ENCODE measurements at places on chromosomes 2 and 18.

- DNase-seq, result no peak
Observed at GRCh38 chr18:63022429-63023022, 297.0 kb downstream of the BCL2 start.

DNA sequence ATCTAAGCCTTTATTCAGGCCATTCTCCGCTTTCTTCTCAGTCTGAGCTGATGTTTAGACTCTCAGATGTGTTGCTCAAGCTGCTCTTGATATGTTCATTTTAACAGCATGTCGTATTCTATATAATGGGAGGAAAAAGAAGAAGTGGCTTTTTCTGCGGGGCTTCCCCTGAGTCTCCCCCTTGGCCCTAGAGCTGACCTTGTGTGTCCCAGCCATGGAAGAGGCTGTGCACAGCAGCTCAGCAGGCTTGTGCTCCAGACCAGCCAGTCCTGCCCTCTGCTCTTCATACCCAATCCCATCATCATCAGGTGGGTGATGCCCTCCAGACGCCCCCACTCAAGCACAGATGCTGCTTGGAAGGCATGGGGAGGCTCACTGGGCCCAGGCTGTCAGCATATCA is 155.1 kb upstream of the CELF4 start:
- no peak for DNase-seq

- no peak for DNase-seq
Observed at GRCh38 chr2:114031605-114032505, 142.0 kb downstream of the ACTR3 start.

DNA sequence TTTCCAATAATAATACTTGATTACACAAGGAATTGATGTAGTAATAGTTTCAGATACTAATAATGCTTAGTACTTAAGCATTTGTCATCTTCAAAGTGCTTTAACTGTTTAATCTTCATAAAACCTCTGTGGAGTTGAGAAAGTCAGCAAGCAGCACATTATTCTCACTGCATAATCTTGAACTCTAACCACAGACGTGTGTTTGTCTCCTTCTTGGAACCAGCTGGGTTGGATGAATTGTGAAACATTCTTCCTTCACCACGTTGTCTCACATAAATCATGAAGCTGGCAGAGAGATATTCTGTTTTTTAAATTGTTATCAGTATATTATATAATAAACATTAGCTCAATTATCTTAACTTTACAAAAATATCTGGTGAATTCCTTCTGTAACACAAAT is 55.1 kb upstream of the LDAH start:
- no peak for DNase-seq

DNA sequence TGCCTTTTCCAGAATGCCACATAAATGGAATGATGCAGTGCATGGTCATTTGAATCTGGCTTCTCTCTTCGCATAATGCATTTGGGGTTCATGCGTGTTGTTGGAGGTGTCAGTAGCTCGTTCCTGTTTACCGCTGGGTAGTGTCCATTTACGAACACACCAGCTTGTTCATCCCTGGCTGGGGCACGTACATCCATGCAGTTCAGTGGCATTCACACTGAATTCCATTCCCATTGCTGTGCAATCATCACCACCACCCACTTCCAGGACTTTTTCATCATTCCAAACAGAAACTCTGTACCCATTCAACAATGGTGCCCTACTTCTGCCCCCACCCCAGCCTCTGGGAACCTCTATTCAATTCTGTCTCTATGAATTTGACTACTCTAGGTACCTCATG is 14.7 kb upstream of the CIDEA start:
- no peak for DNase-seq

DNA sequence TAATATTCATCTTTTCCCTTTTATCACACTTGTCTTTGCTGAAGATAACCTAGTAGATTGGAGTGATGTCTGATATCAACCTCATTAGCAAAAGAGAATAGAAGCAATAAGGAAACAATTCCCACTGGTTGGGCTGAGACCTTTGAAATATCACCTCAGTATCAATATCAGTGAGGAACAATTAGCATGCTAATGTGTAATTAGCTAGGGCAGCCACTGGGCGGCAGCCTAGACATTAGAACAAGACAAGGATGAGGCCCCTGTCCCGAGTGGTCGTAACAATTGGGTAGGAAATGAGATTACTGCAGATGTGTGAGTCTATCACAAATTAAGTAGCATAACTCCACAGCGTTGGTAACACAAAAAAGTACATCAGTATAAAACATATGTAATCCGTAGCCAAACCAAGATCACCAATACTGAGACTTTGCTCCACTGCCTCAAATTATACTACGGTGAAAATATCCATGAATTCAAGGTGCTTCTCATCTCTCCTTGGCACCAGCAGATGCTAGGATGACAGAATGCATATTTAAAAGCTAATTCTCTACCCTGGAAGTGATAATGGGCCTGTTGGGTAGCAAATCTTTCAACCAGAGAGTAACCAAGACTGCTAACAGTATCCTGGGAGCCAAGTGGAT is 99.1 kb downstream of the ALPK2 start:
- peak; percentile 50 for DNase-seq

GRCh38 chr2:120969613-120970355 is 234.1 kb downstream of the GLI2 start:
- no peak for DNase-seq

DNA sequence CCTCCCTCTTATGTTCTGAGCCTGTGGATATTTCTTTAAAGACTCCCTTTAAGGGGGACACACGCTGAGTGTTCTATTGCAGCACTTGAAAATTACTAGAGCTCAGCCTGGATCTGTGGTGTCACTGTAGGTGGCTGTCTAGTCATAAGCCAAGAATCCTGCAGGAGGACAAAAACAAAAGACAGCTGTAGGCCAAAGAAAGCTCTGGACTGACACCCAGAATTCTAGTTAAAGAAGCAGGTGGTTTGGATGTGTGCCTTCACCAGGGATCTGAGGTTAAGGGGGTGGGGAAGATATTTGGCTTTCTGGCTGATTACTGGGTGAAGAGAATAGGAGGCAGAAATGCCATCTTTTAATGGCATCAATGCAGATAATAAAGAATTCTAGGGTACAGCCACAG is 842.5 kb upstream of the NXPH2 start:
- DNase-seq, result no peak

DNA sequence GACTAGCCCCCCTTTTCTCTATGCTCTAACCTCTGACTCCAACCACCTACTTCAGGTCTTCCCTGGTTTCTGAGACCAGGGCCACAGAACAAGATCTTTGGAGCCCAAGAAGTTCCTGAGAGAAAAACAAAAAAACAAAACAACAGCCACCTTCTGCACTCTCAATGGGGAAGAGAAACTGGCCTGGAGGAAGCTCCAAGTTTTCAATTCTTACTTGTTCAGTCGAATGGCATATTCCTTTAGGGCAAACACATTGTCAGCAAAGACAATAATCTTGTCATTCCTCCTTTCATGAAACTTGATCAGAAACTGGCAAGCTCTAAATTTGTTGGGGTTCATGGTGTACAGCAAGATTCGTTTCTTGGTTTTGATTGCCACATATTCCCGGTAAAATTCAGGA is 15.0 kb downstream of the ERCC3 start:
- no peak for DNase-seq

DNA sequence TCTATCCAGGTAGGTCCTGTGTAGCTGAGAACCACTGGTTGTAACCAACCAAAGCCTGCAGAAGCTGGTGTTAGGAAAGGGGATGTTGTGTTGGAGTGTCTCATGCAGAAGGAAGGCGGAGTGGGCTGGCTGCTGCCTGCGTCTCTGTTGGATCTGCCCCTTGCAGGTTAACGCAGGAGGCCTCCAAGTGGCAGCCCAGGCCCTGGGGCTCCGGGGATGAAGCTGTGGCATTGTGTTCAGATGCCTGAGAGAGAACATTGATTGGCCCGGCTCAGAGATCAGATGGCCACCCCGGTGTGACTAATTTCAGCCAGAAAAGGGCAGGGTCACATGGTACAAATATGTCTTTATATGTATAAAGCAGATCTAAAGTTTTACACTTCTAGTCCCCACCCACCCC is 216.0 kb downstream of the GLI2 start:
- no peak for DNase-seq

DNA sequence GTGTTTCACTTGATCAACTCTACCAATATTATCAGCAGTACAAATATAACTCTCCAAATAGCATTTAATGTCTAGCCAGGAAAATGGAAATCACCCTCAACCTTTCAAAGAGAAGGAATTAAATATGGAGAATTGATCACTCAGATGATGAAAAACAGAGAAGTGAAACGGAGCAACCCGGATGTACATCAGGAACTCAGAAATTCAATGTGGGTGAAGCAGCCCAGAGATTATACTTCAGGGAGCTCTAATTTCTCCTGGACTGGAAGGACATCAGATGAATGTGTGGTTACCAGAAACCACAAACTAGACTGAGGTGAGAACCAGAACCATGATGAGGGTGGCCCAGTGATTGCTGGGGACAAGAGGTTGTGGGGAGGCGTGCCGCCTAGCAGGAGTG is 35.5 kb upstream of the COBLL1 start:
- no peak for DNase-seq

- no peak for DNase-seq
Observed at GRCh38 chr18:46892842-46893241, 24.5 kb downstream of the PIAS2 start.

GRCh38 chr2:143719406-143719805 is 590.2 kb downstream of the ARHGAP15 start:
- DNase-seq, result no peak

- no peak for DNase-seq
Observed at GRCh38 chr2:71609958-71610357, 156.6 kb downstream of the DYSF start.

DNA sequence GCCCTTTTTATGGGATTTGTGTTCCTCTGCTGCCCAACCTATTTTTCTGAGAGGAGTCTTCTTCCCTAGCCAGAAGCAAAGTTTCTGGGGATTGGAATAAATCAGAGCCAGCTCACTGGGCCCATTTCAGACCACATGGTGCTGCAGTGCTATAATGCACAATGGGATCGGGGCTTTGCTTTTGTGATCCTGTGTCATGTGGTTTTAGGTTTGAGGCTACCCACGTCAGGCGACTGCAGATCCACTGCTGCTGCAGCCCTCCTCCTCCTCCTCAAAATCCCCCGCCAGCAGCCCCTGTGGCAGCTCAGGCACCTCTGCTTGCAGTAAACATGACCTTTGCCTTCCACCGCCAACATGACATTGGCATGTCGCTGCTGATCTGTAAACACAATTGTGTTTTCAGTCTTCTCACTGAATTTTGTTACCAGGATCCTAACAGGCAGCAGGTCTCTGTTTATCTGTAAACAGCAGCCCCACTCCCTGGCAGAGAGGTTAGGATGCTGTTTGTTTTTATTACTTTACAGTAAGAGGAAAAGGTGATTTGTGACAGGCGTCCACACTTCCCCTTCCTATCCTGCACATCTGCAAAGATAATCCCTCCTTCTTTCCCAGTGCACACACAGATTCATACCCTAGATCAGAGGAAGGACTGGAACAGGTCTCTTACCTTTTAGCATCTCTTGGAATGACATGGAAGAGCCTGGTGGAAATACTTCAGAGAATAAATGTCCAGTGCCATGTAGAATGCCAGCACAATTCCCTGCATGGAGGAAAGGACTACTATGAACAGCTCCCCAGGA is 130.8 kb downstream of the FOXI3 start:
- DNase-seq, result no peak

DNA sequence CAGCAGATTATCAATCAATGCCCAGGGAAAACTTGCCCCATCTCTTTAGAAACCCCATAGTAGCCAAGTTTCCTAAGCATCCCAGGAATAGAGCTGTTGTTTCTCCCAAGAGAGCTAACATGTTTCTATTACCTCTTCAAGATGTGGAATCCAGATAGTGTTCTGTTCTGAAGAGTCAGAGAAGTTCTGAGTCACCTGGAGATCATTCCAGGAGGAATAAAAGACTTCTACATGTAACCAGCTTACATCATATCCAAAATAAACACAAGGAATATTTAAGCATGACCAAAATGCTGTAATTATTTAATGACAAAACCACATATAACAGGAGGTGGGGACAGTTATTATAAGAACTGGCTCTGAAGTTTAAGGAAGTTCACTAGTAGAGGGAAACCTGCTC is 51.0 kb upstream of the GORASP2 start:
- no peak for DNase-seq

GRCh38 chr2:227450311-227450841 is 21.6 kb upstream of the AGFG1 start:
- no peak for DNase-seq

DNA sequence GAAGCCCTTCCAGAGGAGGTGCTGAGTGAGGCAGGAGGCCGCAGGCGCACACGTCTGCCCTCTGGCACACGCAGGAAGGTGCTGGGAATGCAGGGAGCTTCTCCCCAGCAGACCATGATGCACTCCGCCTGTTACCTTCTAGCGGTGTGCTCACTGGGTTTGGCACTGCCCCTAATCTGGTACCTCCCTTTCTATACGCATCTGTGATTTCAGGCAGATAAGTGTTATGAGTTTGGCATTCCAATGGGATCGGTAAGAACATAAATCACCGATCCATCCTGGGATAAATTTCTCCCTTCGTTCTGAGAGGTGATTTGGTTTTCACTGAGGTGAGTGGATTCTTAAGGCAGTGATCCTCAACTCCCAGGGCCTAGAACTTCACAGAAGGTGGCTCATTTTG is 34.6 kb downstream of the ODC1 start:
- DNase-seq, result no peak

- DNase-seq, result no peak
Observed at GRCh38 chr18:11800566-11801334, 50.5 kb upstream of the CHMP1B start.

DNA sequence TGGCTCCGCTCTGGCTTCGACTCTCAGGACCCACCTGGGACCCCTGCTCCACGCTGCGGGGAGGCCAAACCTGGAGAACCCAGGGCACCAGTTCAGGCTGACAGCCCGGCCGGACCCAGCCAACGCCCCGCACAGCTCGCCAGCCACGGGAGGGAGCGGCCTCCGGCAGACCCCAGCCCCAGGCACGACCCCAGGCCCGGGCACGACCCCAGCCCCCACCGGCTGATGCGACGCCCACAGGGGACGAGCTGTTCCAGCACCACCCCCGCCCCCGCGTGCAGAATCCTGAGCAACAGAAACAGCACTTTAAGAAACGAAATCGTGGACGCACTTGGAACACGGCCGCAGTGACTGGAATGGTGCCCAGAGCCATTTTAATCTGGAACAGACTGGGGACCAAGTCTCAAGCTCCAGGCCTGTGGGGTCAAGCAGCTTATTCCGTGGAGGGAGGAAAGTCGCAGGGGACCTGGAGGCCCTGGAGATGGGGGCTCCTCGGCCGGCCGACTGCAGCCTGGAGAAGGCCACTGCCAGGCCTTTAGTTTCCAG is 74.2 kb downstream of the MBP start:
- no peak for DNase-seq

DNA sequence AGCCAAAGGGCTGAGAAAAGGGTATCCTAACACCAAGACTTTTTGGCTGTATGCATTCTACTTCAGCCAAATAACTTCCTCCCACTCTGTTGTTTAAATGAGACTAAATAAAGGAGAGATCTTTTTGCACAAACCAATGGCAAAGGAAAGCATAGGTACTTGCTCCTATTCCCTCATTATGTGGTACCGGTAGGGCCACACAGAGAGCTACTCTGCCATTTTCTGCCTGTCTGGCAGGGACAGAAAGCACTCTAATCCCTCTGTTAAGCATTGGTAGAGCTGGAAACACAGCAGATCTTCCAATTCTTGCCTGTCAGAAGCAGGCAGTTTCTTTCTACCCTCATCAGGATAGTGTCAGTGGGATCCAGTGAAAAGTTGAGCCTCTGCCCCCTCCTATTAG is 918.3 kb upstream of the TMEFF2 start:
- no peak for DNase-seq

- DNase-seq, result no peak
Observed at GRCh38 chr2:165927353-165927752, 26.2 kb downstream of the TTC21B start.

- no peak for DNase-seq
Observed at GRCh38 chr2:166841152-166841551, 47.1 kb upstream of the XIRP2 start.

Data from activated gamma-delta T cell treated with anti-CD3 and anti-CD28 coated beads, Interleukin-2, amount 50 U/mL, for 16 hours (primary cell).